ENCODE measurements at places on chromosomes 5 and 9.
A peak's percentile ranks its signal among the peaks of the same experiment; 100 is the strongest.

DNA sequence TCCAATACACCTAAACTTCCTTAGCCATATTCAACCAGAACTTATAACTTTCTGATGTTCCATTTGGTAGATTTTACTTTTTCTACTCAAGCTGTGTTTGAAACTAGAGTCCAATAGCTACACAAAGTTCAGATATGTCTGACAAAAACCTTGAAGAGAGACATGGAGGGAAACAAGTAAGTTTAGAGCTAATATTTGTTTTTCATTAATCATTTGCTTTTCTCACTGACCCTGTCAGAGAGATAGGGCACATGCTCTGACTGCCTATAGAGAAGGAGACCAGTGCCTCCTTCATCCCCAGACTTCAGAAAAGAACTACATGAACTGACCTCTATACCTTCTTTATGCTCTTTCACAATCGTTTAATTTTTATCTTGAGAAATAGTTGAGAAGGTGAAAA is 157.0 kb upstream of the PPP1R2B start:
- DNase-seq: no peak

GRCh38 chr5:57776035-57776434 is 293.4 kb upstream of the ACTBL2 start:
- no peak for DNase-seq

DNA sequence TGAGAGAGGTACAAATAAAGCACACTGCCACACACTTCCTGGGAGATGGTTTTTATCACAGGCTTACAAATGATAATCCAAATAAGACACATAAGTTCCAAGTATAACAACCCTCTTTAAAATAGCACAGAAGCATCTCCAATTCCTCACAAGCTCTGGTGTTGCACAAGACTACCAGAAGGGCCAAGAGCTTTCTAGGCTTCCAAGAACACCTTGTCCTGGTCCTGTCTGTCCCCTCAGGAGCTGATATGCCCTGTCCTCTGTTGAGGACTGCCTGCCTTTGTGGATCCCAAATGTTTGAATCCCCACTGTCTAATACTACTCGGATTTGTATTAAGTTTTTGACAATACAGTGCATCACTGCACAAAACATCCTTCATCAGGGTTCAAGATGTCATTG is 110.1 kb downstream of the SPOCK1 start:
- DNase-seq: no peak

GRCh38 chr5:170151097-170151831 is 45.6 kb downstream of the FOXI1 start:
- peak; percentile 95 for DNase-seq

DNA sequence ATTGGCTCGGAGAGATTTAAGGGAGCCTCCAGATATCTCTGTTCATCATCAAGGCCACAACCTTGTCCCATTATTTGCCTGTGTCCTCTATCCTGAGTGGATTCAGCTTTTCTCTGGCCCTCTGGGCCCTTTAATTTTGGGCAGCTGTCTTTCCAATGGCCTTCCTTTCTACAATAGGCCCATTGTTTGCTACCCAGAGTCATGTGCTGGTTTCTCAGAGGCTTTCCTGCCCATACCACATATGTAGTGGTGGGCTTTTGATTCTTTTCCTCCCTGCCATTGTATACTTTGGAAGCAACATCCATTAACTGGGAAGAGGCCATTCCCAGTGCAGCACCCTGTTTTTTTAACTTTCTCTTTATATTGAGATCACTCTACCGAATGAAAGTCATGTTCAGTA is 233.9 kb upstream of the SGCD start:
- no peak for DNase-seq

- DNase-seq: no peak
Measured at GRCh38 chr5:179246227-179246626, 99.0 kb downstream of the ADAMTS2 start.

- DNase-seq: peak; percentile 20
Measured at GRCh38 chr9:133048595-133048994, 13.2 kb upstream of the CEL start.

- no peak for DNase-seq
Measured at GRCh38 chr9:125894566-125894965, 147.4 kb downstream of the PBX3 start.

DNA sequence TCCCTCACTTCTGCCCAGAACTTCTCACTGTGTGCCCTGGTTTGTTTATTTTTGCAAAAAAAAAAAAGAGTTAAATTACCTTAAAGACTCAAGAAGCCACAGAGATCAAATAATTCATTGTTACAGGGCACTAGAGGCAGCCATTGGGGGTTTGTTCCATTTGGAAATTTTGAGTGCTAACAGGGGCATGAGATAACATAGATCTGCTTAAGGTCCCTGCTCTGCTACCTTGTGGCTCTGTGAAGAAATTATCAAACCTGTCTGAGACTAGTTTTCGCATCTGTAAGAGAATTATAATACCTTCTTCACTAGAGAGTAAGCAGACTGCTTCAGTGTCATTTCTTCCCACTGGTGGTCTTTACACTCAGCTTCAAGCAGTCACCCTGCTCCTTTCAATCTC is 394 bp downstream of the TLR4 start:
- no peak for DNase-seq

- no peak for DNase-seq
Measured at GRCh38 chr5:139132515-139132914, 65.7 kb downstream of the SIL1 start.

DNA sequence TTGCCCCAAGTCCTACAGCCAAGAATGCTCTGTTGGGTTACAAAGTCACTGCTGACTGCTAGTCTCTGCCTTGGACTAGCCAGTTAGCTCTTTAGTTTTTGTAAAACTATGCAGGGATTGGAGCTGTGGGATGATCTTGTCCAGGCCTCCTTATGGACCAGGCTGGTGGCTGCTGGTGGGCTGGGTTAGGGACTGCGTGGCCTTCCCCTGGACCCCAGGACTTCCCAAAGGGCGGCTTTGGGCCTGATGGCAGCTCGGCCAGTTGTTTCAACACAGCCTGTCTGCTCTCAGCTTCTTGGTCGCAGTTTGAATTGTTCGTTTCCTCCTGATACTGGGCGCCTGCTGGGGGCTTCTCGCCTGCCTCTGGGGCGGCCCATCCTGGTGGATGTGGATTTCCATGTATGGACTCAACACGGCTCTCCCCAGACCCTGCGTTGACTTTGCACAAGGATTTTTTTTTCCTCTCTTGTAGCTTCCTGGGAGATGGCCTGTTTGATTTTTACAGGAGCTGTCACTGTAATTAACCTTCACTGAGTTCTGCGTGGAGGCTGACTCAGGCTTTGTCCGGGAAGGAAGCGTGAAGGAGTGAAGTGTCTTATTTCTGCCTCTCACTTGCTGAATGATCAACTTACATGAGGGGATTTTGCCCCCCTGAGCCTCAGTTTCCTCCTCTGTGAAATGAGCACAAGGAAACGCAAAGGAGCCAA is 91.9 kb upstream of the NEURL1B start:
- DNase-seq: no peak

GRCh38 chr5:54689411-54690251 is 172.1 kb downstream of the SNX18 start:
- DNase-seq: no peak

GRCh38 chr5:61599370-61600122 is 267.5 kb downstream of the ZSWIM6 start:
- peak; percentile 35 for DNase-seq

- no peak for DNase-seq
Measured at GRCh38 chr5:14687023-14687665, 22.6 kb downstream of the OTULIN start.

DNA sequence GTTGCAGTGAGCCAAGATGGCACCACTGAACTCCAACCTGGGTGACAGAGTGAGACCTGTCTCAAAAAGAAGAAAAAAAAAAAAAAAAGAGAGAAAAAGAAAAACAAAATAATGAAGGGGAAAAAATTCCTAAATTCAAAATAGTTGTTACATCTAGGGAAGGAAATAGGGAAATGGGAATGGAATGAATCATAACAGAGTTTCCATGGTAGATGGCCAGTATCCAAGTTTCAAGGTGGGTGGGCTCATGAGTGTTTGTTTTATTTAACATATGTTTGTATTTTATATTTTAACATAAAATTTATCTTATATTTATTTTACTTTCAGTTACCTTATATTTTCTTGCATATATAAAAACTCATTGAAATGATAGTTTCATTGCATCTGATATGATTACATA is 215.6 kb downstream of the ARHGEF28 start:
- DNase-seq: no peak

GRCh38 chr9:89177012-89177943 is 1.3 kb downstream of the SHC3 start:
- peak; percentile 38 for DNase-seq

GRCh38 chr9:94160594-94161501 is 76.6 kb downstream of the PTPDC1 start:
- no peak for DNase-seq

DNA sequence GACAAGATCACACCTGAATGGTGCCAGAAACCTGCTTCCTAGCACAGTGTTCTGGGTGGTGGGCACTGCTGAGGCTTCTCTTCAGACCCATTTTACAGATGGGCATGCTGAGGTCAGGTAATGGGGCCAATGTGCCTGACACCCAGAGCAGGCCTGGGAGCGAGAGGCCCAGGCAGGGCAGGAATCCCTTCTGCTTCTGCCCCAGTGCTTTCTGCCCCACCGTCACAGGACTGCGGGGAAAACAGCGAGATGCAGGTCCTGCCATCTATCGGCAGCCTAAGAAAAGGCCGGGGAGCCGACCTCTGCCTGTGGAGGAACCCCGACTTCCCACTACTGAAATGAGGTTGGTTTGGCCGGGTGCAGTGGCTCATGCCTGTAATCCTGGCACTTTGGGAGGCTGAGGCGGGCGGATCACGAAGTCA is 22.8 kb upstream of the RNU6ATAC start:
- no peak for DNase-seq

- DNase-seq: peak; percentile 32
Measured at GRCh38 chr9:101727612-101728524, 10.6 kb downstream of the GRIN3A start.

DNA sequence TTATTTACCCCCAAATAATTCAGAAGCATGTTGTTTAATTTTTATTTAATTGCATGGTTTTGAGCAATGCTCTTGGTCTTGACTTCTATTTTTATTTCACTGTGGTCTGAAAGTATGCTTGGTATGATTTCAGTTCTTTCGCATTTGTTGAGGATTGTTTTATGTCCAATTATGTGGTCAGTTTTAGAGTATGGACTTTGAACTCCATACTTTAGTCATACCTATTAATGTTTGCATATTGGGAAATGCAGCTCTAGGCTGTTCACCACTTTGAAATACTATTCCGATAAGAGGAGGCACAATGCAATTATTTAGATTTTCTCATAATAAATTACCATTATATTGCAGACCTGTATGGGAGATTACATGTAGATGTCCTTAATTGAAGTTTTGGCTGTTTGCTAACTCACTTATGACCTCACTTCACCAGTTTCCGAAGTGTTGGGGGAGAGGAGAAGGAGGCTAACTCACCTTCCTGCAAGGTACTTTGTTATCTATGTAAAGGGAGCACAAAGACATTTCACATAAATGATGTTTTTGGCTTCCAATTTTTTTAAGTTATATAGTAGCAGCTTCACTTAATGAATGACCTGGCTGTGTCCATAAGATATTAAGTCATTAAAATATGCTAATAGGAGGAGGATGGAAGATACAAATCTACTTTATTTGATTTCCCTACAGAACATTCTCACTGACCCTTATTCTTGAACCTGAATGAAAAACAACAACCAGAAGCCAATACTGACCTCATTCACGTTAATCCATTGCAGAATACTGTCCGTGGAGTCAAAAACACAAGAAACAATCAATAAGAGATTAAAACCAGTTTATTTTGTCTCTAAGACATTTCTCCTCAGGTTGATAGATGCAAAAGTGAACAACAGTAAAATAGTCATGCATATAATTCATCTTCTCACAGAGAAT is 970.3 kb upstream of the ARRDC3 start:
- peak; percentile 8 for DNase-seq

DNA sequence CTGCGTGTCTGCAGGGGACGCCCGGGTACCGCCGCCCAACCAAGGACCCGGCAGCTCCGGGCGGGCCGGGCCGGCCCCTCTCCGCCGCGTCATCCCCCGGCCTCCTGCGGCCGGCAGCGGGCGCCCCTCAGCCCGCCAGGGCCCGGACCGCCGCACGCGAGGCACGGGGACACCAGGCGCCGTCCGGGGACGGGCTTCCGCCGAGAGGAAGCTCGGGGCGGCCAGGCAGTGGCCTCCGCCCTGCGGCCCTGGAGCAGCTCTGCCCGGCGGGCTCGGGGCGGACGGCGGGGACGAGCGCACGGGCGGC is 373 bp downstream of the FBXW5 start:
- DNase-seq: no peak
